Activated T-helper 1 cell treated with anti-CD3 and anti-CD28 coated beads, Interleukin-12 subunit alpha, Interleukin-12 subunit beta, Interleukin-2, Interleukin-4 antibody, amounts not matched to agents 30 ng/mL and 10 ng/mL and 1 ng/mL, durations not matched to agents 14 hours and 24 hours and 36 hours (primary cell): ENCODE measurements at places on chromosomes 4 and X. TPM values are rescaled to one million over a fixed set of nuclear protein-coding genes. Genes with fewer than 3 reads are reported as not detected.

DNA sequence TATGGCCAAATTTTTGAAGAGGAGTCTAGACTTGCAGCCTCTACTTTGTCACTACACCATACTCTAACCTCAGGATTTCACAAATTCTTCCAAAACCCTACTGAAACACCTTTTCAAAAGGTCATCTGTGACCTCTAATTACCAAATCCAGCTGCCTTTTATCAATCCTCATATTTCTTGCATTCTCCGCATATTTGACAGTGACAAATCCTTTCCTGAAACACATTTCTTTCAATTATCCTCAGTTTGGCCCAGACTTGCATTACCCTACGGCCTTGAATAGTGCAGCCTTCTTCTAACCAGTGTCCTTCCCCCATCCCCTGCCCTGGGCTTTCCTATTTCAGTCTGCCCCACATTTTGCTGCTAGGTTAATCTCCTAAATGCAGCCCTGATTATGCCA is 25.5 kb downstream of the MID2 start:
- no peaks in the 10 kb centered on the region for H3K27me3 ChIP-seq
- H3K4me1 ChIP-seq: no peaks in the 10 kb centered on the region
- DNase-seq: no peak
- no peaks in the 10 kb centered on the region for H3K36me3 ChIP-seq
- H3K4me3 ChIP-seq: no peak overlapping the region
- no peak overlapping the region for H3K27ac ChIP-seq

GRCh38 chr4:37549041-37549440 is 137.1 kb downstream of the RELL1 start:
- H3K27ac ChIP-seq: no peak overlapping the region
- H3K4me1 ChIP-seq: no peaks in the 10 kb centered on the region
- H3K36me3 ChIP-seq: no peaks in the 10 kb centered on the region
- DNase-seq: no peak
- H3K27me3 ChIP-seq: no peaks in the 10 kb centered on the region

- H3K4me3 ChIP-seq: no peak overlapping the region
- H3K27me3 ChIP-seq: no peaks in the 10 kb centered on the region
- no peak overlapping the region for H3K27ac ChIP-seq
- H3K4me1 ChIP-seq: no peaks in the 10 kb centered on the region
- DNase-seq: no peak
Measured at GRCh38 chr4:5424901-5425300, 283.5 kb downstream of the EVC2 start.

DNA sequence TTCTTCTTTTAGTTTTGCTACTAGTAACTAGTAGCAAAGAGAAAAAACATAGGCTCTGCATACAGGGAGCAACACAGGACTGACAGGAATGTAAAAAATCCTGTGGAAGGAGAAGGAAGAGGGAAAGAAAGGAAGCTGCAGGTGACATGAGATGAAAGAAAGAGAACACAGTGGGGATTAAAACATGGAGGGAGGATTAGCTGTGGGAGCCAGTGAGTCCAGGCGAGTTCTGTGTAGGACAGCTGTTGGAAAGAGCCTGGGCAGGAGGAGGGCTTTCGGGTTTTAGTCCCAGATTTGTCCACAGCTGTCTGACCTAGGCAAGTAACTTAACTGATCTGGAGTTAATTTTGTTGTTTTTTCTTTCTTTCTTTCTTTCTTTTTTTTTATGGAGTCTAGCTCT is 21.6 kb downstream of the CCNG2 start:
- H3K4me1 ChIP-seq: no peaks in the 10 kb centered on the region
- H3K27me3 ChIP-seq: peaks cover 20% of the 10 kb centered on the region
- no peak overlapping the region for H3K27ac ChIP-seq
- H3K36me3 ChIP-seq: no peaks in the 10 kb centered on the region
- no peak for DNase-seq

FRMPD3 gene
- not detected in 2 replicates for total RNA-seq

BMX gene
- not detected in 2 replicates for total RNA-seq

COX18 gene
- 19.9 and 22.2 TPM in 2 replicates for total RNA-seq

CNKSR2 gene
- total RNA-seq: 7.4 and 9.1 TPM in 2 replicates

NWD2 gene
- not detected in 2 replicates for total RNA-seq
